ACHN (cell line): ENCODE measurements at places on chromosomes 2 and 18.

- DNase-seq: no peak
These were observed 51.4 kb upstream of the ACYP2 start for GRCh38 chr2:54063967-54064535.

DNA sequence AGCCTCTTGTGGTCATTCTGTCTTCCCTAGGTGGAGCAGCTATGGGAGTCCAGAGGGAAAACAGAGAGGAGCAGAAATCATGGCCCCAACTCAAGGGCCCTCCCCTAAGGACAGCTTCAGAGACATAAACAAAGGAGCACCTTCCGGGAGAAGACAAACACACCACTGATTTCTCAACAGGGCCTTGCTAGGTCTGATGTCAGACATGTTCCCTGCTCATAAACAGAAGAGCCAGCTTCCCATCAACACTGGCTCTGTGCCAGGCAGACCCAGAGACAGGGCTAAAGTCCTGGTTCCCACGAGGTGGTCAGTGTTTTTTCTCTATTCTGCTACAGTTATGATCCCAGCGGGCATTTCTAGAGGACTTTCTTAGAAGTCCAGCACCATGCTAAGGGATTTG lies 19.3 kb downstream of the CXCR2 start:
- no peak for DNase-seq

- DNase-seq: no peak
These were observed 195.1 kb downstream of the TMEM247 start for GRCh38 chr2:46674488-46674887.

- DNase-seq: no peak
These were observed 3.6 kb downstream of the VIL1 start for GRCh38 chr2:218422403-218423086.

DNA sequence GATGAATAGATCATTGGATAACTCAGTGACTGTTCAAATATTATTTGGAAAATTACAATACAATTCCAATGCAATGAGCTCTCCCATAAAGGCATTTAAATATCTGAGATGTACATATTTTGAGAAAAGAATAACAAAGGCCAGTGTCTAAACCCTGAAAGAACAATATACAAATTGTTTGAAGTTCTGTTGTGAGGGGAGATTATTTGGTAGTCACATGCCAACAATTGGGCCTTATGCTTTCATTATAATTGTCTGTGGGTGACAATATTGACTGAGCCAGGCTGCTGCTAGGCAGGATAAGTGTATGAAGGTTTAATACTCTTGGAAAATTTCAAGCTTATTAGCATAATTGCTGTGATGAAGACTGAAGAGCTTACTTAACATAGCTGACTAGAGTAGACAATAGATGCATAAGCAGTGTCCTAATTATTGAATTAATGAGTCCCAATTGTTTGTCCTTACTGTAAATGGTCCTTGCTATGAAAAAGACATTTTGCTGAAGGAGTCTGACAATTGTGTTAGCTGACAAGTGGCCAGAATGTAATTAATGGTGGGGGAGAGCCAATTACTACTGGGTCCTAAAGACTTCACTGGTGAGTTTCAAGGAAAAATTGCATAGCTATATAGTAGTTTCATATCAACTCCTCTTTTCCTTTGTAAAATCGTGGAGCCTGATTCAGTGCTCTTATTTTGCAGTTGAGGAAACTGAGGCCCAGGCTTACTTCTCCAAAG lies 5.0 kb upstream of the SMAD2 start:
- DNase-seq: no peak
